Foreskin keratinocyte (primary cell): ENCODE measurements at places on chromosomes 7 and 10. TPM values are rescaled to one million over a fixed set of nuclear protein-coding genes. Genes with fewer than 3 reads are reported as not detected.
A peak's percentile ranks its signal among the peaks of the same experiment; 100 is the strongest.

GRCh38 chr7:31775556-31775955, 88.5 kb downstream of the PPP1R17 start:
- DNase-seq, result peak; percentile 12

DNA sequence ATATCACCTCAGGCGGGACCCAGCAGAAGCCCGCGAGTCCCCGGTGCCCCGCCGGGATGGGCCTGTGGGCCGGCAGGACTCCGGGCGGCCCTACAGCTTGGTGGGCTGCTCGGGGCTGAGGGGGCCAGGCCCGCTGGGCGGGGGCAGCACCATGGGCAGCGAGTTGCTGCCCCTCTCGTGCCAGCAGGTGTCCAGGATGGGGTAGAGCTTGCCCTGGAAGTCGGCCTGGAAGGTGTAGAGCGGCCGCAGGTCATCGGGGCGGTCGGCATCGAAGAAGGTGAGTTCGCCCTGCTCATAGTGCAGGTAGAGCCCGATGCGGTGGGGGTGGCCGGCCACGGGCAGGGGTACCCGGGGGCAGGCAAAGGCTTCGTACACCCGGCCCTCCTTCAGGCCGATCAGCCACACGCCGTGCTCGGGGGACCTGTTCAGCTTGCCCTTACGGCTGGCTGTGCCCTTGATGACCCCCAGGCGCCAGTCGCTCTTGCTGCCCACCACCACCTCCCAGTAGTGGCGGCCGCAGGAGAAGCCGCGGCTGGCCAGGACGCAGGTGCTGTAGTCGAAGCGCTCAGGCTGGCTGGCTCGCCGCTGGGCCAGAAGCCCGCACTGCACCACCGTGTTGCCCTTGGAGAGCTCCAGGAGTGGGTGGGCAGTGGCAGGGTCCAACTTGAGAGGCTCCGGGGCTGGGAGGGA, 4.3 kb upstream of the NSUN5 start:
- no peak for DNase-seq

The RPEL1 gene
- not detected in 2 replicates for polyA plus RNA-seq

DNA sequence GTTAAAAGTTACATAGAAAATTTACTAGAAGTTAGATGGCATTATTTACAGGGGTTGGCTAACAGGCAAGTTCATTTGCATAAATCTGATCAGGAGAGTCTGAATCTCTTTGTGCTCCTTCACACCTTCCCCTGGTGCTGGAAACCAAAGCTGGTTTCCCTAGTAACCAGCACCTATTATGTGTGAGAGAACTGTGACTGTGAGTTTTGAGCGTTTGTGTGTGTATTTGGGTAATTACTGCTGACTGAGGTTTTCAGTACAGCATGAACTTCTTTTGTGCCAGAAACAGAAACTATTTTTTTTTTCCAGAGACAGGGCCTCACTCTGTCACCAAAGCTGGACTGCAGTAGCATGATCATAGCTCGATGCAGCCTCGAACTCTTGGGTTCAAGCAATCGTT, 10.3 kb upstream of the IFIT1B start:
- no peak for DNase-seq

GRCh38 chr10:27426948-27427467, 77.1 kb upstream of the RAB18 start:
- no peak for DNase-seq

The ADK gene
- 109 and 114 TPM in 2 replicates for polyA plus RNA-seq

DNA sequence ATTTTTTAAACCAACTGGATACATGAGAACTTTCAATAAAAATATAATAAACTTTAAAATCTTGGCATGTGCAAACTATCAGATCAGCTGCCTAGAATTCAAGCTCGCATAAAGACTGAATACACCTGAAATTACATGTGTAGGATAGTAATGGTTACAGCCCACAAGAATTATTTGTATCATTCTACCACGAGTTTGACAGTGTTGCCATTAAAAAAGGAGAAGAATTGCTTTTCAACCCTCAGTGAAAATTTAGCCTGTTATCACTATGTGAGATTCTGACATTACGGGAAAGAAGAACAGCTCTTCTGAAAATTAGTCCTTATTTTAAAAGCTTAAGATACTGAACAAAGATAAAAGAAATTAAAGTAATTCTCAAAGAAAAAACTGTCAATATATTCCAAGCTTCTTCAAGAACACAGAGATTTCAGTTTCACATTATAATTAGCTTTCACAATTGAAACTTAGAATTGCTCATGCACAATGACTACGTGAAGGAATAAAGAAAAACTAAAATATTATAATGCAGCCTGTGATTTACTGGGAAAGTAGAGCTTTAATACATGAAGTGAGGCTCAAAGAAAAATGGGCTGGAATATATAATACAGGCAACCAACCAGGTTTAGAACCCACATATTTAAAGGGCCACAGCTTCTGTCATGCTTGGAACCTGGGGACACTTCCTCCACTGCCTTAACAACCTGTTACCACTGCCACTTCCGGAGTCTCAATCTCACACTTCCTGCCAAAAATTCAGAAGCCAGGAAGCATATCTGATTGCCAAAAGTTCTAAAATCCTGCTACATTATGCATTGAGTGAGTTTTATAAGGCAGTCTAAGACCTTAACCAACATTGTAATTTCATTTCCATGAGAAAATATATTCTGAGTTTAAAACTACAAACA, 23.2 kb downstream of the TPK1 start:
- no peak for DNase-seq

The GPR37 gene
- polyA plus RNA-seq, result 0.38 and 0.74 TPM in 2 replicates
